CD4-positive, alpha-beta T cell treated with Interleukin-12 subunit alpha and Interleukin-12 subunit beta, for 1 hour (primary cell): ENCODE measurements at places on chromosomes 7 and 10.

DNA sequence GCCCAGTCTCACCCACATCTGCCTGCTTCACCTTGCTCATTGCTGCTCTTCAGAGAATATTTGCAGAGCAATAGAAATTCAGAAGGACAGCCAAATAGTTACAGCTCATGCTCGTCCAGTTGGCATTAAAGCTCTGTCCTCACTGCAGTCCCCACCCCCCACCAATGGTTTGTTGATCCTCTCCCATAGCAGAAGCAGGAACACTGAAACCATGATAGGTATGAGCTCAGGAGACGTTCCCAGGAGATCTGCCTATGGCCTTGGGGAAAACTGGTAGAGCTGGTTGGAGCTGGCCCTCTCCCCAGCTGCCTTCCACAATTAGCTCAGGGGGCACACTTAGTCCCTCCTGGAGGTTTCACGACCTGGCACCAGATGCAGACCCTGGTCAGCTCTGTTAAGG is 68.6 kb upstream of the KMT2C start:
- DNase-seq: no peak

DNA sequence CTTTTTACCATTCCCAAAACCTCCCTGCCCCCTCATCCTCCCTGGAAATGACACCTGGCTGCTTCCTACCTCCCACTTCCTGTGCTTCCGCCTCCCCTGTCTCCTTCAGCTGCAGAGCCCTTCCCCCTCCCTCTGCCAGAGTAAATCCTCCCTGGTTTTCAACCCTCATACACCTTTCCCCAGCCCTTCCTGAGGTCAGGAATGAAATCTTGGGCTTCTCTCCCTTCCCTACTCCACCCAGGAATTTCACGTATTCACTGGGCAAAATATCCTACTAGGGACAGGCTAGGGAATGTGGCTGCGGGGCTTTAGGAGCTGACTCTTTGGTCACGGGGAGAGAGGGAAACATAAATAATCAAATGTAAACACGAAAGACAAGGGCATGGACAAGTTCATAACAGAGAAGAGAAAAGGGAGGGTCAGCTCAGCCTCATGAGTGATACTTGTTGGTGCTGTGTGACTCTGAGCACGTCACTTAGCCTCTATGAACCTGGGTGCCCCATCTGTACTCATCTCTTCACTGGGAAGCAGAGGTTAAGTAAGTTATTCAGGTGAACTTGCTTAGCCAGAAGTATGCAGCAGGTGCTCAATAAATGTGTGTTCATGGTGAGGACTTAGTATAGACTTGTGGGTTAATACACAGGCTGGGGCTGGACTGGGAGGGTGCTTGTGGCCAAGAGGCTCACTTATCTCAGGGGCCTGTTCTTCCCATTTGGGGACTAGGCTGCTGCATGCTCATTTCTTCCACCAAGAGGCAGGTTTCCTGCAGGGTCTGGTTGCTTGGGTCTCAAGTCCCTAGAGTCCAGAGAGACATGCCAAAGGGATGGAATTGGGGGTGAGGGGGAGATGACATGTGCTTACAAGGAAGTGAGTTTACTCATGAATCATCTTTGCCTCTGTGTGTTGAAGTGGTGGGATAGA is 10.0 kb upstream of the DUSP5 start:
- DNase-seq: no peak

DNA sequence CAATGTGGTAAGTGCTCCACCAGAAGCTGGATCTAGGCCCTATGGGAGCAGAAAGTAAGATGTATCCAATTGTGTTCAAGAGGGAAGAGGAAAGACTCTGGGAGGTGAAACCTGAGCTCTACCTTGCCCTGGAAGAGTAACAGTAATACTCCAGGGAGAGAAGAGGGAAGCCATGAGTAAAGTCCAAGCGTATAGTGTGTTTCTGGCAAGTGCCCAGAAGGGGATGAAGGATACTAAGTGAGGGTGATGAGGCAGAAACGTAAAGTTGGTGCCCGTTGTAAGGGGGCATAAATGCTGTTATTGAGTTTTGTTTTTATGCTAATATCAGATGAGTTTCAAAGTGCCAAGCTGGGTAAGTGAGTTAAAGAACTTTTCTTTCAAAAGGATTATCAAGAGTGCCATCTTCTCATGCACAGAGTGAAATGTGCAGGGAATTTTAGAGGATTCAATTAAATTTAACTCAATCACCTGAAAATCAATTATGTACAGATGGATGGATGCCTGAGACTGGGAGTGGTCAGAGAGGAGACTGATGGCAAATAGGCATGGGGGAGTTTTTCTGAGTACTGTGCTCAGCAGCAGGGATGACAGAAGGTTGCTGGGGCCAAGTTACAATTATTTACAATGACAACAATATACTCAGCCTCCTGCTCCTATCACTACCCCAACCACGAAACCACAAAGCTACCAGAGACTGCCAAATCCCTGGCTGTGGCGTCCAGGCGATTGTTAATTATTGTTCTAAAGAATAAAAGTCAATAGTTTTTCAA is 123.3 kb upstream of the LAMB4 start:
- no peak for DNase-seq

DNA sequence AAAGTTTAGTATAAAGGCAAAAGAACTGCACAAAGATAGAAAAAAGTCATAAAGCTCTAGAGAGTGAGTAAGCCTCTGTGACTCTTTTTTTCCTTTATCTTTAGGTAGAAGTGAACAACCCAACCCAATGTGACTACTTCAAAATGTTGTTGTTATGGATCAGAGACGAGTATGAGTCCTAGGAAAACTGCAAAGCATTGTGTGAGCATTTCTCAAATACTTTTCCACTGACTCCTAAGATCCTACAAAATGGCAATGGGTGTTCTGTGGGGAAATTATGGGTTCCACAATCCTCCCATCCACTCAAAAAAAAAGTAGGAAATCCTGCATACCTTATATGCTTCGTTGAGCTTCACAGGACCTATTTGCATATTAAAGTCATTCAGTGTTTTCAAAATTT is 177.1 kb downstream of the DGKI start:
- no peak for DNase-seq

- no peak for DNase-seq
These were observed 34.0 kb downstream of the CYTH3 start for GRCh38 chr7:6238309-6238925.

DNA sequence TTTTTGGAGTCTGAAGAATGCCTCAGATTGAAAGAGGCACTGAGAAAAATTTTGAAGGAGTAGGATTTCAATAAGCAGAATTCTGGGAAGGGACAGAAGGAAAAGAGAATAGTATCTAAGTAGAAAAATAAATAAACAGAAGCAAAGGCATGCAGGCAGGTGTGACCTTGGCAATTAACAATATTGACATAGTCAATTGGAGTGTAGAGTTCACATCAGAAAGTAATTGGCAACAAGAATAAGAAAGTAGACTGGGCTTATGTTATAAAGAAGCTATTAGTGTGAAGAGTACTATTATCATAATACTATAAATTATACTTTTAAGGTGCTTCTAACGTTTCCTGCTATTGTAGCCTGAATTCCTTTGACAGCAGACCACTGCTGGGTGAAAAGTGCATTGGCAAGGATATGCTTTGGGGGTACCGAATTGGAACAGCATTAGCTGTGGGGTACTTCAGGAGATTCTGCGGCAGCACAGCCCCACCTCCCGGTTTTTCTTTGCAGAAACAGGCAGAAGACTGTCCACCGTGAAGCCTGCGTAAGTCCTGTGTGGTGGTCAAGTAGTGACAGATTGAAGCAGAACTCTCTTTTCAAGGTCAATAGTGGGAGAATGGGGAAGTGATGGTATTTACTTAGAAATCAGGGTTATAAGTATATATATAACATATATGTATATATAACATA is 357.0 kb downstream of the THSD7A start:
- no peak for DNase-seq

GRCh38 chr10:49369216-49370162 is 26.4 kb downstream of the DRGX start:
- DNase-seq: no peak

- DNase-seq: no peak
These were observed 603 bp downstream of the ADRA2A start for GRCh38 chr10:111077479-111077784.
